Activated T-cell treated with anti-CD3 and anti-CD28 coated beads, Interleukin-2, amount 50 U/mL, for 1 hour (primary cell): ENCODE measurements at places on chromosomes 3 and 15.

DNA sequence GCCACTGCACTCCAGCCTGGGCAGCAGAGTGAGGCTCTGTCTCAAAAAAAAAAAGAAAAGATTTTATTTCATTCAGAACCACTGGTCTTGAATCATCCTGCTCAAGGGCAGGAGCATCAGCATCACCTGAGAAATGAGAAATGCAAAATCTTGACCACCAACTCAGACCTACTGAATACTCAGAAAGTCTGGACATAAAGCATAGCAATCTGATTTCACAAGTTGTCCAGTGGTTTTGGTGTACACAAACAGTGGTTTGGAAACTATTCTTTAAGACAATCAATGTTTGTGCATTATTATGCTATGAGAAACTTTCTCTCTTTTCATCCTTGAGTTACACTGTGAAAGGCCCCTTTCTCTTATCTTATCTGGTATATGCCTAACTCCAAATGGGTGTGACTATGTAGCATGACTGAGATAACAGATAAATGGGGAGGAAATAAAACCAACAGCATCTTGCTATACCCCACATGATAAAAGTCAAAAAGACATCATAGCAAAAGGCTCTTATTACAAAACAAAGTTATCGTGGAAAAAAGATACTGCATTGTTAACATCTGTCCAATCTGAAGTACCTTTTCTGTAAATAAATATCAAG is 174.2 kb upstream of the STT3B start:
- no peak for DNase-seq

DNA sequence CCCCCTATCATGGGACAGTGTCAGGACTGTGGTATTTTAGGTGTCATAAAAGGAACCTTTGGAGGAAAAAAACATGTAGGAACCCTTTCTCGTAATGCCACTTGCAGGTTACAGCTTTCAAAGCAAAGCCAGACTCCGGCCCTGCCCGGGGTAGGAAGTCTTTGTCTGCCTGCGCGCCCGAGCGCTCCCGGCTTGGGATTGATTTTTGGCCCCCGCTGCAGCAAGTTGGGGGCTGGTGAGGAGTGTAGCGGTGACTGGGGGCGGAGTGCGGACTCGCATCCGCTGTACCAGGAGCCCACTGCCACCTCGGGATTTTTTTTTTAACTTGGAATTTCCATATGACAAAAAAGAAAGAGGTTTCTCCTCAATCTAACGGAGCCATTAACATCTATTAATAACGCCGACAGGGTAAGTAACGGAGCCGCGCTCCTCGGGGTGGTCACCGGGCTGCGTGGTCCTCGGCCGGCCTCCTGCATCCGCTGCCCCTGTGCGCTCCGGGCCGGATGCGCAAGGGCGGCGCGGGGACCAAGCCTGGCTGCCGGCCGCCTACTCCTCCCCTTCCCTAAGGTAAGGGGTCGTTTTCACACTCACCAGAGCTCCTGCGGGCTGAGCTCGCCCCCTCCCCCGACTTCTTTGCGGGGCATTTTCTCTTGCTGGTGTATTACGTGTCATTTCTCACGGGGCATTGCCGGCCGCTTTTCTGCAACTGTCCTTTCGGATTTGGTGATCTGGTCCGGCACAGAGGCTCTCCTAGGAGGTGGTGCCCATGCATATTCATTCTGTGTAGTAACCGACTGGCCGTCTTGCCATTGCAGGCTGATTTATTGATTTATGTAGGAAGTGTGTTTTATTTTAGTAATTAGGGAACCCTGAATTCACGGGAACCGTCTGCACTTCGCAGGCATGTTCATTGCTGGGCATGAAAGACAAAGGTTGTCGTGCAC is 219.8 kb upstream of the TOPAZ1 start:
- DNase-seq: no peak

GRCh38 chr3:138638641-138639040 is 30.1 kb downstream of the FAIM start:
- no peak for DNase-seq

GRCh38 chr15:59587085-59587826 is 24.3 kb upstream of the GCNT3 start:
- DNase-seq: no peak

DNA sequence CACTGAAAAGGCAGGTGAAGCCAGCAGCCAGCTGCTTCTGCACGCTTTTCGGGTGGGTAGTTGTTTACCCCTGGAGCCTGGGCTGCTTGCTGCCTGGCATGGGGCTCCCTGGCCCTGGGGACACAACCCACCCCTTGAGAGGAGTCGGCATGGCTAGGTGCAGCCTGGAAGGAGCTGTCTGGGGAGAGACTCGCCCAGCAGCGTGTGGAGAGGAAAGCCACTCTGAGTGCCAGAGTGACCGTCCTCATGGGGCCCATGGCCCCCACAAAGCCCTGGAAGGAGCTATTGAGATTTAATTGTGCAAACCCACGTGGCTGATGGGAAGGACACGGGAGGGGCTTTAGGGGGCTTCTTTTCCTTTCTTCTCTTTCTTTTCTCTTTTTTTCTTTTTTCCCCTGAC is 137.5 kb downstream of the OPA1 start:
- no peak for DNase-seq
